MV-4-11 (cell line): ENCODE measurements at places on chromosomes 2 and 18.
A peak's percentile ranks its signal among the peaks of the same experiment; 100 is the strongest.

DNA sequence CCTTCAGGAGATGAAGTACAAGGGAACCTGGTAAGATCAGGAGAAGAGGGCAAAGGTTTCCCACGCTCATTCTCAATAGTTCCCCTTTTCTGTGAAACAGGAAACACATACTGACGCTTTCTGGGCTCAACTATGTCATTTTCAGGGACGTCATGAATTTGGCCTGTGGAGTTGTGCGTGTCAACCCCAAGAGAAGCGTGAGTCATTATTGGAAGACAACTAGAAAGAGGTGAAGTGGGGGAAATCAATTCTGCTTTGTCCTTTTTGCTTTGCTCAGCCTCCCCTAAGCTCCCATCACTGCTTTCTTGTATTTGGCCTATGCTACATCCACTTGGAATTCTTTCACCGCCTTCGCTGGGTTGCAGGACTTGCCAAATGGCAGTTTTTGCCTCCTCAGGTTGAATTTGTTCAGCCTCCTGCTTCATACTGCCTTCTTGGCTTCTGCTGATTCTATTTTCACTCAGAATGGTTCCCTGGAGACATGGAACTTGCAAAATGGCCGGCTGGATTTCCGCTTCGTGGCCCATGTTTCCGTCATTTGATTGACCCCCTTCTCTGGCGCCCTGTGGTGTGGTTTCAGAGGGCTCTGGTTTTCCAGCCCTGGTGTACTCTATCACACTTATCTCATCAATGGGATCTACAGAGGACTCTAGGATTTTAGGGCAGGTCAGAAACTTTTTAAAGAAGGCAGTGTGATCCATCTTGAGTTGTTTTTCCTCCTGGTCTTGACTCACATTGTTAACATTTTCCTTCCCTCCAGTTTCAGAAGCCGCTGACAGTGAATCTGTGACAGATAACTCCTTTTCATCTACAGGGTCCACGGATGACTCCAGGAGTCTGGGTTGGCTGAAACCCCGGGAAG lies 93.3 kb downstream of the ALPK2 start:
- DNase-seq, result peak; percentile 92

- peak; percentile 93 for DNase-seq
Measured at GRCh38 chr2:10120158-10120876, 2.2 kb upstream of the RRM2 start.

GRCh38 chr18:11497585-11497984 lies 111.8 kb upstream of the SLC35G4 start:
- no peak for DNase-seq

- no peak for DNase-seq
Measured at GRCh38 chr2:42342061-42342794, 18.8 kb downstream of the COX7A2L start.

- DNase-seq, result no peak
Measured at GRCh38 chr2:74515981-74516633, 1.9 kb downstream of the TLX2 start.

DNA sequence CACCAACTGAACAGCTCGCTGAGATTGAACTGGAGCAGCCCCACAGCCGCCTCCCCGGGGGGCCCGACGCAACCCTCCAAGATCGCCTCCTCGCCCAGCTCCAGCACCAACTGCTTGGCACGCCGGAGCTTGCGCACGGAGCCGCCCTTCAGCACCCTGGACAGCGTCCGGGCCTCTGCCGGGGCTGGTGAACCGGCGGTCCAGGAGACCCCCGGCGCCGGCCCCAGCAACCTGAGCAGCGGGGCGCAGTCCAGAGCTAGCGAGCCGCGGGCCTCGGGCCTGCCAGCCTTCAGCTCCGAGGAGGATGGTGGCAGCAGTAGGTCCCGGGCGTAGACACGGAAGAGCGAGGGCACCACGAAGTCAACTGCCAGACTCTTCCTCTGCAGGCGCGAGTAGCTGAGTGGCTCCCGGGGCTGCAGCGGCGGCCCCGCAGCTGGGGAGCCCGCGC lies 1.2 kb downstream of the ALK start:
- DNase-seq, result no peak

DNA sequence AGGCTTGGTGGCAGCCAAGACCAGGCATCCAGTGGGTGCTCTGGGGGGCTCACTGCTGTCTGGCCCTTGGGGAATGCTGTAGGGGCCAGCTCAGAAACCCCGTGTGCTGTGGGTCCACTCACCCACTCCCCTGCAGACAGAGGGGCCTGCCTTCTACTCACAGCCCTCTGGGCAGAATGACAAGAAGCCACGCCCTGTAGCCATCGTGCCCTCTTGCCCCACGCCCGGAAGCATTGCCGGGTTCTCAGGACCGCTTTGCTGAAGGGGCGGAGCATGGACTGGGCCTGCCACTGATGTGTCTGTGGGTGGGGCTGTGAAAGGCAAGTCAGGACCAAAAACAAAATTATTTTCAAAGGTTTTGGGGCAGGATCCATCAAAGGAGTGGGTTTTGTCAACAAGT lies 27.8 kb downstream of the GLI2 start:
- DNase-seq, result no peak

DNA sequence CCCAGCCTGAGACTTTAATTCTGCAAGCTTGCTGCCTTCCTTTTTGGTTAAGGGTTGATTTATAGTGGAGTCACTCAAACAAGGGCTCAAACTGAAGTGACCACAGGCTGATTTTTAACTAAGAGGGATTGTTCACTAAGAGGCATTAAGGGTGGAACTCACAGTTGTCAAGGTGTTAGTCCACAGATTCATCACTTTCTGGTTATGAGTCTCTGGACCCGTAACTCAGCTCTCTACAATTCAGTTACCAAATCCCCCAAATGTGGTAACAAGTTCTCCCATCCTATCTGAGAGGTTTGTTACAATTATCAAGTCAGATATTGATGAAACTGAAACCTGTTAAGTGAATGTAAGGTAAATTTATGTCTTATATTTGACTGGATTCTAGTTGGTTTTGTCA lies 185.9 kb upstream of the KLHL14 start:
- DNase-seq, result no peak

DNA sequence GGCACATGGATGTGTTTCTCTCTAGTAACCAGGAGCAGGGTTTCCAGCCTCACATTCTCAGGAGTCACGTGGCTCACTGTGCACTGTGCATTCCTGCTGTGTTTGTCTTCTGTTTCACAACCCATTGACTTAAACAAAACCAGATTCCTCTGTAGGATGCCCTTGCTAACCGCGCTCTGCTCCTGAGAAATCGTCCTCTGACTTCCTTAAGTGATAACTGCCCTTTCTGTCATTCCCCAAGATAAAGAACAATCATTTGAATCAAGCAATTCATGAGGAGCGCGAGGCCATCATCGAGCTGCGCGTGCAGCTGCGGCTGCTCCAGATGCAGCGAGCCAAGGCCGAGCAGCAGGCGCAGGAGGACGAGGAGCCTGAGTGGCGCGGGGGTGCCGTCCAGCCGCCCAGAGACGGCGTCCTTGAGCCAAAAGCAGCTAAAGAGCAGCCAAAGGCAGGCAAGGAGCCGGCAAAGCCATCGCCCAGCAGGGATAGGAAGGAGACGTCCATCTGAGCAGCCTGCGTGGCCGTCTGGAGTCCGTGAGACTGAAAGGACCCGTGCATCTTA lies 60.2 kb downstream of the RALBP1 start:
- DNase-seq, result no peak

GRCh38 chr18:28041366-28041765 lies 135.6 kb downstream of the CDH2 start:
- DNase-seq, result peak; percentile 25

- no peak for DNase-seq
Measured at GRCh38 chr2:73862987-73863386, 29.8 kb upstream of the ACTG2 start.

DNA sequence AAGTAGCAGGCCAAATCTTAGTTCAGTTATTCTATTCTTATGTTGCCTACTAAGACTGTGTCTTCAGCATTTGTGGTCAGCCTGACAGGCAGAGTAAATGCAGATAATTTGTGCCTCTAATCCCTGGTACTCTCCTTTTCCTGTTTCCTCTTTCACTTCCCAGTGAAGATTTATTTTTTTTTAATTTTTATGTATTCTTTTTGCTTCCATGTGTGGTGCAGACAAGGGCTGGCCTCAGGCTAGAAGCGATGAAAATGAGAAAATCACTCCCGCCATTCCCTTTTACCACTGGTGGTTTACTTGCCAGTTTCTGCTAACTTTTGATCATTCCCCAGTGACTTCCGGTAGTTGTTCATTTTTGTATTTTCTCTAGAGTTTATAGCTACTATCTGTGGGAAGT lies 30.9 kb downstream of the DSEL start:
- peak; percentile 51 for DNase-seq

DNA sequence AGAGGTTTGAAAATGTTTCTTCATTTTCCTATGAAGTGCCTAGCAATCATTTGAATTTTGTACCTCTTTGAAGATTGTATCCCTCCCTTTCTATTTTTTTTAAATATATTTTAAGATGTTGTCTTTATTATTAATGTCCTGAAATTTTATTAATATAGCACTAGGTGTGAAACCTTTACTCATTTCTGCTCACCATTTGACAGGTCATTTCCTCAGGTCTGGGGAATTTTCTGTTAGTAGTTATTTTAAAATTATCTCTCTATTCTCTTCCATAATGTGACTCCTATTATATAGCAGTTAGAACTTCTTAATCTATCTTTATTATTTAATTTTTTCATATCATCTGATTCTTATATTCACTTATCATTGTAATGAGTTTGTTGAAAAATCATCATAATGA lies 1038.6 kb upstream of the SLC39A10 start:
- DNase-seq, result no peak

DNA sequence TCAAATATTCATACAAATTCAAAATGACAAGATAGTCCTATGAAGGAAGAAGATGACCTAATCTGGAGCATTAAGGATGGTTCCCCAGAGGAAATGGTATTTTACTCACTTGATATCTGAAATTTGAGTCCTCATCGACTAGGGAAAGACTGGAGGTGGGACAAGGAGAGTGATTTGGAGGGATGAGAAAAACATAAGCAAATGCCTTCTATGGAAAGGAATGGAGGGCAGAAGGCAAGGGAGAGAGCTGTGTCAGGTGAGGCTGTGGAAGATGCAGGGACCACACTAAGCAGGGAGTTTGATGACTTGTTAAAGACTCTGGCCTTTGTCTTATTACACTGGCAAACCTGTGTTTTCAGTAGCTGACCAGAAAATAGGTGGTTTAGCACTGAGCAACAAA lies 38.4 kb downstream of the CALCRL start:
- DNase-seq, result no peak

DNA sequence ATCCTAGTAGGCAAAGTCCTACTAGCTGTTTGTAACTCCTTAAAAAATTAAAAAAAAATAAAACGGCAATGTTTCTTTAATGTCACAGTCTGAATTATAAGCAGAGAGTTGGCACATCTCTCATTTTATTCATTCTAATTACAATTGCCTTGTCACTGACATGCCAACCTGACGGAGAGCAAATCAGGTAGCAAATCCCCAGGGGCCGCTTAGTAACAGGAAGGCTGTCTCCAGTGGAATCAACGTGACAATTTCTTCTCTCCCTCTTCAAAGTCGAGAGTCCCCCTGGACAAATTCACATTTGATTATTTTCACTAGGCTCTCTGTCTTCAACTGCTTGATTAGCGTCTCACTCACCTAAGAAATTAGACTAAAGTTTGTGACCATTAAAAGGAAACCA lies 1598.9 kb upstream of the PIK3C3 start:
- no peak for DNase-seq

DNA sequence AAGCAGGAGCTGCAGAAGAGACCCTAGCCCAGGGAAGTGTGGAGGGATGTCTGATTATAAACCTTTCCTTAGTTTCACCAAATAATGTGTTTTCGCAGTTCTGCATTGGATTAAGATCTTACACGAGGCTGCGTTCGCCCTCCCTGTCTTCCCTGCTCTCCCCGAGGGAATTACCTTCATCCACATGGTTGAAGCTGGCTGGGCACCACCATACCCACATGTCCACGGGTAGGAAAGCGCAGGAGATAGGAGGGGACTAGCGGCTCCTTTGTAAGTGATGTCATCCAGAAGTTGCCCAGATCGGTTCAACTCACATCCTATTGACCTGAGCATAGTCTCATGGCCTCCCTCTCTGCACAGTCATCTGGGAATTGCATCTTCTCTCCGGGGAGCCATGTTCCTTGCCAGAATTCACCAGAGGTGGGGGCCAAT lies 1.1 kb downstream of the TTL start:
- DNase-seq, result peak; percentile 23

GRCh38 chr2:143514413-143514812 lies 385.2 kb downstream of the ARHGAP15 start:
- DNase-seq, result no peak

- no peak for DNase-seq
Measured at GRCh38 chr2:85682378-85682777, 11.8 kb upstream of the GNLY start.

DNA sequence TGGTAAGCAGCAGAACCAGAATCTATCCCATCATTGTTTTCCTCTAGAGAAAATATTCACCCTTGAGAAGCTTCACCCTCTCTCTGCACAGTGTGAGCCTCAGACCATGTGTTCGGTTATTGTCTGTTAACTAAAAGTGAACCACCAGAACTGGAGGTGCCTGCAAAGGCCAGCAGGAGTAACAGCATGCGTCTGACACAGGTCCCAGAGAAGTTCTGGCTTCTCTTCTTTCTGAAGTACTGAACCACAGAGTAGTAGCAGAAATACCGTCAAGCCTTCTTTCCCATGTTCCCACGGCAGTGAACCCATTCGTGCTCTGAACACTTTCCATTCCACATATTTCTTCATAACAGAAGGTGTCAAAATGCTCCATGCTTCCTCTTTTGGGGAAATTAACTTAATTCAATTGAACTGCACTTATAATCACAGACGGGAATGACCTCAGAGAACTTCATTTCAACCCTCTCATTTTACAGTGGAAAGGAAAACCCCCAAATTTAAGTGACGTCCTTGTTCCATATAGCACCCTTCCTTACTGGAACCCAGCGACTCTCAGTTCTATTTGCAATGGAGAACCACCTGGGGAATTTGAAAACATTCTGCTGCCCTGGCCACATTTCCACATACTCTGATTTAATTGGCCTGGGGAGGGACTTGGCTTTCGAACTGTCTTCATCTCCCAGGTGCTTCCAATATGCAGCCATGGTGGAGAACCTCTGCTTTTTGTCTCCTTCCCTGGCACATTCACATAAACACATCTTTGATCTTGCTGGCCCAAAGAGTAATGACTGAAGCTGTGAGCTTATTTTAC lies 519.1 kb downstream of the RNF144A start:
- DNase-seq, result no peak

- DNase-seq, result no peak
Measured at GRCh38 chr2:240249423-240250149, 109.1 kb upstream of the OTOS start.

DNA sequence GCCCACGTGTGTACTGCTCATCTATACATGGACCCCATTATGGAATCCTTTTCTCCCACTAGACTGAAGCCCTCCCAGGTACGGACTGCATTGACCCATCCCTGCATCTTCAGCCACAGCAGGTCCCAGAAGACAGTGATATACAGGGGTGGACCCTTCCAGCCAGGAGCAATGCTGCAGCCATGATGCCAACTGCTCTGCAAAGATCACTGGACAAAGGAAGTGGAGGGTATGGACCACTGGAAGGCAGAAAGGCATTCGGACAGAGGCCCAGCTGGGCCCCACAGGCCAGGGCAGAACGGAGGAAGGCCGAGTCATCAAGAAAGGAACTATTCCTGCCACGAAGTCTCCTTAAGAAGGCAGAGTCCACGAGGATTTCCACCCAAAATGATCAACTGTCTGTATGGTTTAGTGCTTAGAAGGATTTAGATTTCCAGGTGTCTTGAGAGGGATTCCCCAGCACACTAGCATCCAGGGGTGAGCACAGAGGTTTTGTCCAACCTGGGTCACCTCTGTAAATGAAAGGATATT lies 93.4 kb downstream of the TWIST2 start:
- no peak for DNase-seq

- DNase-seq, result no peak
Measured at GRCh38 chr2:30367232-30368070, 79.6 kb upstream of the LCLAT1 start.

GRCh38 chr2:64593035-64593655 lies 60.6 kb downstream of the SERTAD2 start:
- no peak for DNase-seq
